ENCODE measurements at places on chromosomes 1 and 21.

GRCh38 chr1:163747261-163747660, 425.5 kb downstream of the NUF2 start:
- no peak for DNase-seq

DNA sequence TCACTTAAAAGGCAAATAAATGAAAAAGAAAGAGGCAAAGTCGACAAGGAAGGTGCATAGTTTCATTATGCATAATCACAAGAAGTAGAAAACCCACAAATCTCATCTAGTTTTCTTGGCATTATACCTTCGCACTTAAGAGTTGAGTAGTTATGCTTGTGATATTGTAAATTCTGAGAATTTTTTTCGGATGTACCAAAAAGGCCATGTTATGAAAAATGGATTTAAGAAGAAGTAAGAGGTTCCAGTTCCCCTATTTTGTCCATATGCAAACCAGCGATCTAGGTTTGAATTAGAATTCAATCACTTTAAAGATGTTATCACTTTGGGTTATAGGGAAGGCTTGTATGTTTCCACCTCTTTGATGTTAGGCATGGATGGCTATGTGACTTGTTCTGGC, 7.9 kb upstream of the ERICH3 start:
- DNase-seq, result no peak

- DNase-seq, result no peak
Measured at GRCh38 chr1:38860454-38860795, 853 bp upstream of the RRAGC start.

- no peak for DNase-seq
Measured at GRCh38 chr21:44816761-44817505, 929 bp downstream of the SUMO3 start.

DNA sequence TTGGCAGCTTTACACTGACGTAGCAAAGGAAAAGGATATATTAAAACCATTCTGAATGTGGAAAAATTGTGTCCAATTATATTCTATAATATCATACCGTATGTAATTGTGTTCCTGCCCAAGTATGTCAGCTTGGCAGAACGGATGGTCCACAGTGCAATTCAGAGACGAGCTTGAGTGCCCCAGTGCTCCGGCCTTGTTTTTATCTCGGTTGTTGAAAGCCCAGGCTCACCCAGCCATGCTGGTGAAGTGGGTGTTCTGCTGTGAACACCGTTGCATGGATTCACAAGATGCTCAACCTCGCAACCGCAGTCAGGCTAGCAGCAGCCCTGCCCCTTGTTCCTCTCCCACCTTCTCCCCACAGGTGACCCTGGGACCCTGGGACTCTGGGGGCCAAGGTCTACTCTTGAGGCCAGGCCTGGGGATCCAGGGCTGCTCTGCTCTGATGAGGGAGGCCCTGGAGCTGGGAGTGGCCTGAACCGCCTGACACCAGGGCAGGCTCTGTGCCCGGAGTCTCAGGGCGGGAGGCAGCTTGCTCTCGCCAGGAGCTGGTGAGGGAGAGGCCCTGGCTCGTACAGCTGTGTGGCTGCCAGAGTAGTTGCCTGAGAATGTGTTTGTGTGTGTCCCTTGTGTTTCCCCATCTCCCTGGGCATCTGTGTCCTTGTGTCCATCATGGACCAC, 11.2 kb downstream of the PTPRF start:
- no peak for DNase-seq

GRCh38 chr1:201336711-201337450, 40.6 kb downstream of the TNNT2 start:
- no peak for DNase-seq

GRCh38 chr1:165837838-165838364, 10.5 kb downstream of the UCK2 start:
- DNase-seq, result no peak

DNA sequence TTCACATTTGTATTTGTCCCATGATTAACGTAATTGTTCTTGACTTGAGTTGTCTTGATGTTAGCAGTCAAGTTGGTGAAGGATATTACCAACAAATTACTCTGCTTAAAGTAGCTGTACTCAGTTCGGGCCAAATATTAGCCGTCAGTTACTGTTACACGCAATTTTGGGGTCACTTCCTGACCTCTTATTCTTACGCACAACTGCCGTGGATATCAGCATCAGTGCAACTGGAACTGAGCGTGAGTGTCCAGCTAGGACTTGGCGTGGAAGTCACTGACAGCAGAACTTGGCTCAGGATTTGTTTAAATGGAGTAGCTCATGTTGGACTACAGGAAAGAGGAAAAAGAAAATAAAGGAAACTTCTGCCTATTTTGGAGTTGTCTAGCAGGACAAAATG, 56.4 kb downstream of the ADAMTS1 start:
- no peak for DNase-seq

- no peak for DNase-seq
Measured at GRCh38 chr21:21481239-21481638, 483.0 kb downstream of the NCAM2 start.

DNA sequence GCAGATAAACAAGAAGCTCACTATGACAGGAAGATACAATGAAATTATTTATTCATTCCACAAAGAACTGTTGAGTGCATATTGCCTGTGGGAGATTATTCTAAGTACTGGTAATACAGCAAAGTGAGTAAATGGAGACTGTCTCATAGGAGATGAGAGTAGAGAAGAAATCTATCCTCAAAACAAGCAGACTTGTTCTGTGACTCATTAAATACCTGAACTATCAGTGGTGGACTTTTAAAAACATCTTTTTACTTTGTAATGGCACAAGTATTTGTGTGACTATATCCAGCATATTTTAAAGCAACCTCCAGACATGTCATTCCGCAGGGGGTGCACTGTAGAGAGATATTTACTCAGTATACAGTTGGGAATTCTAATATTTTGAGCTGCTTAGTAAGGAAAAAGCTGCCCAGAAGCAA, 259.2 kb downstream of the FMN2 start:
- no peak for DNase-seq

DNA sequence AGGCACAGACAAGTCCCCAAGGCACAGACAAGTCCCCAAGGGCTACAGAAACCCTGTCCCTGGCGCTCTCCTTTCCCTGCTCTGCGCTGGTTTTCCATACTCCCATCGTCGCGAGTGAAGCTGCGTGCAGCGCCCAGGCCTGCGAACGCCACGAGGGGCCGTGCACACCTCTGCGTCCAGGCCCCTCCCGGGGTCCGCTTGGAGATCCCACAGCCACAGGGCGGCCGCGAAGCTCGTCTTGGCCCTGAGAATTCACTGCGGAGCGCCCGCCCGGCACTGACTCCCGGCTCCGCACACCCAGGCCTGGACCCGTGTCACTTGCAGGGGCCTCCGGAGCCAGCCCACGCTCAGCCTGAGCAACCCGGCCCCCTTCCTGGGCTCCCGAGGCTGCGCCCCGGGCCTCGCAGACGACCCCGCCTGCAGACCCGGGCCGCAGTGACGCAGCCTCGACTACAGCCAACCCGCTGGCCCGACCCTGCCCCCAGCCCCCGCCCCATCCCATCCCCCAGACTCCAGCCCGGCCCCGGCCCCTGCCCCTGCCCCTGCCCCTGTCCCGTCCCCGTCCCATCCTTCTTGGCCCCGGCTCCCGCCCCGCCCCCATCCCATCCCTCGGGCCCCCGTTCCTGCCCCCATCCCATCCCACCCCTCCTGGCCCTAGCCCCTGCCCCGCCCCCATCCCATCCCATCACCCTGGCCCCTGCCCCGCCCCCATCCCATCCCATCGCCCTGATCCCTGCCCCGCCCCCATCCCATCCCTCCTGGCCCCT, 841 bp downstream of the POFUT2 start:
- DNase-seq, result peak; percentile 43

DNA sequence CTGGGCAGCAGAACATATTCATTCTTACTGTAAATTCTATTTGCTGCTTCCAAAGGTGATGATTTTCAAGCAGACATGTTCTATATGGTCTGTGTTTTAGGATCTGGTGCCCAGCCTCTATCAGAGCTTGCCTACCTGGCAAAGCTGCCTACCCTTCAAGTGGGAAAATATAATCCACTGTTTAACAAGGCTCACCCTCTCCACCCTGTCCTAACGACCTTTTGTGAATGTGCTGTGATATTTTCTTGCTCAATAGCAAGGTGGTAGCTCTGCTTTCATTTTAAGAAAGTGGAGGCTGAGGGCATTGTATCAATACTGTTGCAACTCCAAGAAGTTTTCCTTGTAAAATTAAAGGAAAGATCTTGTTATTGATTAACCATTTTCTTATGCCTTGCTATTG, 26.0 kb upstream of the AGO1 start:
- DNase-seq, result no peak

GRCh38 chr21:44333509-44334328, 5.5 kb downstream of the CFAP410 start:
- DNase-seq, result no peak

DNA sequence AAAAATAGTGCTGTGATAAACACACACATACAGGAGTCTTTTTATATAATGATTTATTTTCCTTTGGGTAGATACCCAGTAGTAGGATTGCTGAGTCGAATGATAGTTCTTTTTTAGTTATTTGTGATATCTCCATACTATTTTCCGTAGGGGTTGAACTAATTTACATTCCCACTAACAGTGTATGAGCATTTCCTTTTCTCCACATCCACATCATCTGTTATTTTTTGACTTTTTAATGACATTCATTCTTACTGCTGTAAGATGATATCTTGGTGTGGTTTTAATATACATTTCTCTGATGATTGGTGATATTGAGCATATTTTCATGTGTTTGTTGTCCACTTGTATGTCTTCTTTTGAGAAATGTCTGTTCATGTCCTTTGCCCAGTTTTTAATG, 78.3 kb downstream of the NIBAN1 start:
- no peak for DNase-seq

DNA sequence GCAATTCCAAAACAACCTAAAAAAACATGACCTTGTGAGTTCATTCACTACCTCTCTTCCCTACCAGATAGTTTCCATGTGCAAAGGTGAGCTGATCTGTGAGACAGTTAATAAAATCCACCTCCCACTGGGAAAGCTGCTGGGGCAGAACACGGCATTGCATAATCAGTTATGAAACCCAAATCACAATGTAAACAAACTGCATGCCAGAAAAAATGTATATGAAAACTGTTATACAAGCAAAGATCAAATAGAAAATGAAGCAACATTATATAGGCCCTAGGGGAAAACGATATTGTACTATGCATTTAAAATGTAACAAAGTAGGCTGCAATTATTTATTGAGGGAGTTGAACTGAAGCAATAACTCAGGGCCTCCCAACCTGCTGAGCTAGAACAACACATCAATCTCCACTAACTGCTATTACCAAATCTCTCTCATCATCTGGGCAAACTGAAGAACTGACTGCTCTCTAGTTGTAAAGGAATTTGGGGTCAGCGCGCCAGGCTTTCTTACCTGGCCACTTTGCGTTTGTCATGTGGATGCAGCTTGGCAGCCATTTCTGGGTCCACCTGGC, 31.0 kb downstream of the TRIT1 start:
- no peak for DNase-seq

DNA sequence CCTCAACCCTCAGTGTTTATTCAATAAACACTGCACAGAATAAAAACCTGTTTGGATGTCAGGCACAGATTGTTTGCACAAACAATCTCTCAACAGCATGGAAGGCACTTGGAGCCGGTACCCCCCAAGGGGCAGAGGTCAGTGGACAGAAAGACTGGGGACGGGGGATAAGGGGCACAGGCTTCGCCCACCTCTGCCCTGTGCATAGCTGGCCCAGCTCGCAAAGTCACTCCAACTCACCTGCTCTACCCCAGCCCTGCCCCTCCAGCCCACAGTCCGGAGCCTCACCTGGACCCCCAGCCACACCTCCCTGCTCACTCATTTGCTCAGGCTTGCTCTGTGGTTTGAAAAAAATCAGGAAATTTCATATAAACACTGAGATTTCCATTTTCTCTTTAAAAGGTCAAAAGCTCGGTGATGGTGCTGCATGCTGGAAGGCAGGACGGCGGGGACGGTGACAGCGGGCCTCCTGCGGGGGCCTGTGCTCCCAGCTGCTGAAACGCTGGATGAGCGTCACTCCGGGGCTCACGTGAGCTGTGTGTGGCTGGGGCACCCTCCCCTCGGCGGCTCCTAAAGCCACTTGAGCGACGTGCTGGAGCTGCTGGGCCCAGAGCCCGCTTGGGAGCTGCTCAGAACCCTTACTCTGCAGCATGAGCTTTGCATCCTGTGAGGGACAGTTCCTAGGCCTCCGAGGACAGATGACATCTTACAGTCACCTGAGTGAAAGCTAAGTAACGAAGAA, 54.5 kb downstream of the PRDM15 start:
- no peak for DNase-seq

DNA sequence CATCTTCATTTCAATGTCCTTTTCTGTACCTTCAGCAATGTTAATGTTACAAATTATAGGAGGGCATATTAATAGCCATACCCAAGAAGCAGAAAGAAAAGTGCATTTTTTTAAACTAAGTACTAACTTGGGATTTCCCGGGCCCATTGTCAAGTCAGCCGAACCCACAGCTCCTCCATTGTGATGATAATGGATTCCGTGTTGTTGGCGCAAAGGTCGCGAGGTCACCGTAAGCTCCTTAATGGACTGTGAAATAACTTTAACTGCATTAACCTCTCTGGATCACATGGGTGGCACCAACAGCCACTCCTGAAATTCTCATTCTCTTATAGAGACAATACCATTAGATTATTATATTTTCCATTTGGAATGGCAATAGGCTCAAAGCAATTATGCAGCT, 250.6 kb upstream of the RRP15 start:
- DNase-seq, result no peak

- no peak for DNase-seq
Measured at GRCh38 chr1:153359241-153359640, 1.6 kb downstream of the S100A9 start.

DNA sequence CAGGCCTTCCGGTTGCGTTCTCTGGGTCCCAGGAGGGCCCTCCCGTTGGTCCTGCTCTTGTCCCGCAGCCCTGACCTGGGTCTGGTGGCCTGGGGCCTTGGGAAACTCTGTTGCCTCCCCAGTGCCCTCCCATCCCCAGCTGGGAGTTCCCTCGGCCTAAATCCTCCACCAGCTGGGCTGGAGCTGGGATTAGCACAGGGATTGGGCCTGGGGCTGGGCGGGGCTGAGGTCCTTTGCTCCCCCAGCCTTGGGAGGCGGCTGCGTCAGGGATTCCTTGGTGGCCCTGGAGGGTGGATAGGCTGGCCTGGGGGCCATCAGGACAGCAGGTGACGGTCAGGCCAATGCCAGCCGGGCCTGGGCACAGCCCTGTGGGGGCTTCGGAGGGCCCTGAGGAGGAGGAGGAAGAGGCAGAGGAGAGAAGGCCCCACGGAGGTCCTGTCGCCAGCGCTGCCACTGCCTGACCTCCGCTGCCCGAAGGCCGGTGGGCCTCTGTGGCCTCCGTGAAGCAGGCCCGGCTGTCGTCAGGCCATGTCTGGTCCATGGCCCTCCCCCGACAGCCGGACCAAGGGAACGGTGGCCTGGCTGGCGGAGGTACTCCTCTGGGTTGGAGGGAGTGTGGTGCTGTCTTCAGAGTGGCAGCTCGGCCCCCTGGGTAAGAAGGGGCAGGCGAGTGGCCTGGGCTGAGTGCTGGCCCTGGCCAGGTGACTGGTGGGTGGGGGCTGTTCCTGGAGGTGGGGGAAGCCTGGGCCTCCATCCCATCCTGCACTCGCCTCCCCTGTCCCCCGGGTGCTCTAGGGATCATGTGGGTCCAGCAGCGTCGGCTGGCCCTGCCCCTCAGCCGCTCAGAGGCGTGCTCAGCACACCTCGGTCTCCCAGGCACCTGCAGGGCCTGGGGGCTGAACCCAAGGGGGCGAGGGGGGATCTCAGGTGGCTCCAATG, at the start of gene PLCH2:
Gene PLCH2, plus strand, starts transcription at position 229 of the 939 bp plus-strand sequence. Its CDS starts 300 bp downstream, at position 529.
- no peak for DNase-seq

- DNase-seq, result no peak
Measured at GRCh38 chr1:41653574-41653973, 169.1 kb upstream of the EDN2 start.
